Activated naive CD4-positive, alpha-beta T cell (primary cell): ENCODE measurements at places on chromosomes 3 and 15.

GRCh38 chr3:151008699-151009098 is 36.2 kb upstream of the CLRN1 start:
- DNase-seq: no peak

- no peak for DNase-seq
These were observed 194.6 kb upstream of the TPM1 start for GRCh38 chr15:62847900-62848489.

GRCh38 chr15:79520654-79521053 is 88.5 kb downstream of the MINAR1 start:
- no peak for DNase-seq

DNA sequence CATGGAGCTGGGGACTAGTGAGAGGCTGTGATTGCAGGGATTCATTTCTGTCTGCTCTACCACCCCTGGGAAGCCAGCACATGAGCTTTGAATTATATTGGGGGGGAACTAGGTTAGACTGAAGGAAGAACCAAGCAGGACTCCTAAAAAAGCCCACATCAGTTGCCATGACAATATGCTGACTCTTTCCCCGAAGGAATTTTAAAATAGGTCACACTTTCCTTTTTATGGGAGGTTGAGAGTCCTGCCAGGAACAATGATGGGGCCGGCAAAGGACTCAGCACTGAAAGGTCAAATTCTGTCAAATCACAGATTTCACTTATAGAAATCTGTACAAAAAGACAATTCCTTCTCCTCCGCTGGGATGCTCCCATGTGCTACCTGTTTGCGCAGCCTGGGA is 130.8 kb downstream of the ZNF621 start:
- DNase-seq: no peak

DNA sequence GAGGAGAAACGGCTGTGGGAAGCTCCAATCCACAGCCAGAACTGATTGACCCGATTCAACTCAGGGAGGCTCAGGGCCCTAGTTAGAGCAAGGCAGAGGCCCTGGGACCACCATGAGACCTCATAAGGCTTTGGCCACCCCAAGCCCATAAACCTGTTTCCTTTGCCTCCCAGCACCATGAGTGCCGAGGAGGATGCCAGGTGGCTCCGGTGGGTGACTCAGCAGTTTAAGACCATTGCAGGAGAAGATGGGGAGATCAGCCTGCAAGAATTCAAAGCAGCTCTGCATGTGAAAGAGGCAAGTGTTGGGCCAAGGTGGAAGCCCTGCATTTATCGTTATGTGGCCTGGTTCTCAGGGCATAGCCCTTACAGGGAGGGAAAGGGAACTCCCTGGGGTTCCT is 11.9 kb downstream of the NOX5 start:
- DNase-seq: no peak

- DNase-seq: no peak
These were observed 60.7 kb downstream of the CGNL1 start for GRCh38 chr15:57436961-57437360.

- DNase-seq: no peak
These were observed 105.3 kb upstream of the PDZRN3 start for GRCh38 chr3:73729969-73730440.

GRCh38 chr3:30397030-30397429 is 209.4 kb upstream of the TGFBR2 start:
- DNase-seq: no peak

GRCh38 chr15:94542391-94542790 is 311.0 kb downstream of the MCTP2 start:
- DNase-seq: no peak

- no peak for DNase-seq
These were observed 48.6 kb upstream of the ADAMTSL3 start for GRCh38 chr15:83605111-83605945.

GRCh38 chr3:32733631-32734229 is 48.7 kb downstream of the CNOT10 start:
- no peak for DNase-seq

GRCh38 chr3:143859465-143860203 is 11.4 kb upstream of the SLC9A9 start:
- no peak for DNase-seq

GRCh38 chr3:9396301-9396631 is 1.1 kb upstream of the SETD5 start:
- DNase-seq: no peak
